ENCODE measurements at places on chromosomes 2 and 18. TPM values are rescaled to one million over a fixed set of nuclear protein-coding genes. Genes with fewer than 3 reads are reported as not detected.

- no peak for DNase-seq
Observed at GRCh38 chr18:33804258-33804657, 226.2 kb downstream of the ASXL3 start.

- no peak for DNase-seq
Observed at GRCh38 chr2:69118609-69119008, 105.6 kb downstream of the ANTXR1 start.

GRCh38 chr2:222919841-222920526 is 59.1 kb downstream of the ACSL3 start:
- no peak for DNase-seq

CPLX4 gene
- not detected for total RNA-seq

CRYGD gene
- total RNA-seq: not detected

MDH1 gene
- total RNA-seq: 191 TPM
